C1 segment of cervical spinal cord (tissue), 14 donors: ENCODE measurements at places on chromosomes 5 and 9.

GRCh38 chr9:90880066-90880465 is 78.4 kb downstream of the SYK start:
- DNase-seq = no peak

- DNase-seq = no peak
Measured at GRCh38 chr5:73763300-73764032, 137.5 kb downstream of the ARHGEF28 start.

GRCh38 chr9:114559830-114560513 is 27.6 kb upstream of the ATP6V1G1 start:
- no peak for DNase-seq

GRCh38 chr9:71897577-71897976 is 13.4 kb downstream of the ABHD17B start:
- no peak for DNase-seq

GRCh38 chr5:38208782-38209378 is 49.5 kb upstream of the EGFLAM start:
- DNase-seq = no peak

- no peak for DNase-seq
Measured at GRCh38 chr5:157469687-157470086, 9.7 kb downstream of the NIPAL4 start.

GRCh38 chr5:125450771-125451170 is 704.3 kb upstream of the ZNF608 start:
- no peak for DNase-seq

DNA sequence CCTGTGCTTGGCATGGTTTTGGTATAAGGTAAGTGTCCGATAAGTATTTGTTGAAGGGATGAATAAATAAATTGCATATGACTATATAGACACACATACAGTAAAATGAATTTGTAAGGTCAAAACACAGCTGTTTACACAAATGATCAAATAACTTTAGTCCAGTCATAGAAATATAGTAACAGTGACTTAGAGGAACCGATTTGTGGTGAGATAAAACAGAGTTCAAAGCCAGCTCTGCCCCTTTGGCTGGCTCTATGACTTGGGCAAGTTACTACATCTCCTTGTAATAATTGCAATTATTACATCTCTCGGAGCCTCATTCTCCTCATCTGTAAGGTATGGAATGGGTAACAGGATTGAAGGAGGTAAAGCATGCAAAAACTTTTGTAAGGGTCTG is 384.0 kb downstream of the PLK2 start:
- no peak for DNase-seq

DNA sequence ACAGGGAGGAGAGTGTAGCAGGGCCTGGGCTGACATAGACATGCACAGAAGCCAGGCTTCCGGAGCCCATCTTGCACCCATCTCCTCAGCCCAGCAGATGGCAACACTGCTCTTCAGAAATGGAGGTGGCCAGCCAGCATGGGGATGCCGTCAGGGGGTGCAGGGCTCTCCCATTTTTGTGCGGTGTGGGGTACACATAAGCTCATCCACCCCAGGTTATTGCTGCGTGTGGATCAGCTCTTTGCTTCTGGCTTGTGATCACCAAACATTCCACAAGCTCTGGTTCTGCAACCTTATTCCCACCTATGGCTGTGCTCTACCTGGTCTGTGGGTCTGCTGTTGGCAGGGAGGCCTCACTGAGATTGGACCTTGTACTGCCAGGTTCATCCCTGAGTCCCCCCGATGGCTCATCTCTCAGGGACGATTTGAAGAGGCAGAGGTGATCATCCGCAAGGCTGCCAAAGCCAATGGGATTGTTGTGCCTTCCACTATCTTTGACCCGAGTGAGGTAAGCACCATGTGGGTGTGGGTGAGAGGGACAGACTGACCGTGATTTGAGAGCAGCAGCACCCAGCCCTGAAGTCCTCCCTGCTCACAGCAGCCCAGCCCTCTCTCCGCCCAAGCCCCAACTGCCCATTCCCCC is 17.3 kb downstream of the SLC22A5 start:
- DNase-seq = peak; percentile 61

DNA sequence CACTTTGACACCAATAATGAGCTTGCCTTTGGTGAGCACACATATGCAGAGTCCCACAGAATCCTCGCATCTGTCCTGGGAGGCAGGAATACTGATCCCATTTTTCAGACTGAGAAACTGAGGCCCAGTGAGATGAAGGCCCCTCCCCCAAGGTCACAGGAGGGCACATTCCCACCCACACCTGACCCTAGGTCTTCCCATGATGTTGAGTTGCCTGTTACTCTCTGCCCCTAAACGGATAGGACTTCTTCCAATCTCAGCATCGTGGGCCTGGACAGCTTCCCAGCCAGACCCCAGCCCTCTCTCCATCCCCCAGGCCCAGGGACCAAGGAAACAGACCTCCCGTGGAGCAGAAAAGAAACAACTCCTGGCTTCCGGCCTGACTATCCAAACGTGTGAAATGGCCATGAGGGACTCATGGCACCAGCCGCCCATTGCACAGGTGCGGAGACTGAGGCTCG is 877 bp downstream of the SH3GLB2 start:
- DNase-seq = no peak
